AG04450 (cell line): ENCODE measurements at places on chromosomes 12 and 14. TPM values are rescaled to one million over a fixed set of nuclear protein-coding genes. Genes with fewer than 3 reads are reported as not detected.

The RAPGEF3 gene
- 1.7 and 2.1 TPM in 2 replicates for polyA plus RNA-seq

GRCh38 chr12:109937371-109937770 is 37.3 kb downstream of the TCHP start:
- no peak for DNase-seq

DNA sequence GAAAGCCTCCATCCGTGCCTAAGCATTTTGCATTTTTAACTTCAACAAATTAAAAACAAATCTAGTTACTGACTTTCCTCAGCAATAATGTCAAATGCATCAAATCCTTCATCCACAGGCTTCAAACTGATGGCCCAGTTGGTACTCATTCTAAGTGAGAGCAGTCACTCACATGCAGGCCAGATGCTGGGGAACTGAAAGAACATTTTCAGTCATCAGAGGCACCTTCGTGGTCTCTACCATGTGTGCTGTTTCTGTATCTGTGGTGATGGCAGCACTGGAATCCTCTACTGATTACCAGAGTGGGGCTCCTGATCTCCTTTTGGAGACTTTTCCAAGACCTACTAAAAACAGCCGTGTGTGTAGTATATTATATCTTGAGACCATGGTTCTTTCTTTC is 145.2 kb downstream of the PRIMA1 start:
- no peak for DNase-seq

GRCh38 chr12:123720141-123720814 is 8.1 kb downstream of the ATP6V0A2 start:
- DNase-seq = no peak

DNA sequence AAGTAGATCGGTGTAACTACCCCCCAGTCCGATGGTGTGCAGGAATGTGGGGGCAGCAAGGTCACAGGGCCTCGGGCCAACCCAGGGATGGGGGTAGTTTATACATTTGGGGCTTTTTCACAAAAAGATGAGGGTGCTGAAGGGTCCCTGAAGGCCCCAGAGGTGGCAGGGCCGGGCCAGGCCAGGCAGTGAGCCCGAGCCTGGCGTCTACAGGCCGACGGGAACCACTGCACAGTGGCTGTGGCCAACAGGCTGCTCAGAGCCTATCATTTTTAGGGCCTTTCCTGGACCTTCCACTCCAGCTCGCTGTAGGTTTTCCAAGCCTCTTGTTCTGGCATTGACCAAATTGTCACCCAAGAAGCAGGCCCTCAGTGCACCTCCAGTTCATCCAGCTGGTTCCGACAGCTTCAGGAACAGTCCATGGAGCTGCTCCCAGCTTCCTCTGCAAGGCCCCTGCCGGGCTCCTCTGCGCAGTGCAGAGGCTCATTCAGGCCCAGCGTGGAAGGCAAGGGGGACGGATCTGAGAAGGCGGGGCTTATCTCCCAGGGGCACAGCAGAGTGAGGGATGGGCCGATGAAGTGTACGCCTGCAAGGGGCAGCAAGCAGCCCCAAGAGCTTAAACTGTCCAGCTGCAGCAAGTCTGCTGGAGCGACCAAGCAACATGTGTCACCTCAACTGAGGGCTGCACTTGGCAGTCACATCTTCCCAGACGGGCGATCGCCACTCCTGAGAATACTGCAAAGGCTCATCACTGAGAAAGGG is 13.9 kb downstream of the CDCA4 start:
- DNase-seq = no peak

The GPR68 gene
- polyA plus RNA-seq = 0.83 and 1.4 TPM in 2 replicates

The PTHLH gene
- 1.5 and 1.9 TPM in 2 replicates for polyA plus RNA-seq

GRCh38 chr12:89373763-89374572 is 21.7 kb upstream of the DUSP6 start:
- no peak for DNase-seq

The SERPINA4 gene
- polyA plus RNA-seq = not detected in 2 replicates

- no peak for DNase-seq
Measured at GRCh38 chr12:115210533-115211252, 526.7 kb upstream of the TBX3 start.

- DNase-seq = no peak
Measured at GRCh38 chr12:12885096-12885792, 6.1 kb upstream of the GPRC5A start.

The PRKCH gene
- polyA plus RNA-seq = 1.0 and 1.6 TPM in 2 replicates

The CDCA4 gene
- 6.8 and 7.8 TPM in 2 replicates for polyA plus RNA-seq

DNA sequence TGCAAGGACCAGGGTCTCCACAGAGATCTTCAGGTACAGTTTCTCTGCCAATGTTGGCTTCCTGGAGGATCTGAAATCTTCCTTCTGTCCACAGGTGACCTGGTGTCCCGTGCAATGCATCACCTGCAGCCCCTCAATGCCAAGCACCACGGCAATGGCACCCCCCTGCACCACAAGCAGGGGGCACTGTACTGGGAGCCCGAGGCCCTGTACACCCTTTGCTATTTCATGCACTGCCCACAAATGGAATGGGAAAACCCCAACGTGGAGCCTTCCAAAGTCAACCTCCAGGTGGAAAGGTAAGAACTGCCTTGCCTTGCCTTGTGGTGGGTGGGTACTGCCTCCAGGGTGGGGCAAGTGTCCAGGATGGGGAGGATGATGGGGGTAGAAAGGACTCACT is 141.8 kb upstream of the PWP1 start:
- DNase-seq = no peak

The GLIPR1L2 gene
- polyA plus RNA-seq = 0.21 and 0.27 TPM in 2 replicates
